Mesendoderm (in vitro differentiated cells): ENCODE measurements at places on chromosomes 16 and 17.

DNA sequence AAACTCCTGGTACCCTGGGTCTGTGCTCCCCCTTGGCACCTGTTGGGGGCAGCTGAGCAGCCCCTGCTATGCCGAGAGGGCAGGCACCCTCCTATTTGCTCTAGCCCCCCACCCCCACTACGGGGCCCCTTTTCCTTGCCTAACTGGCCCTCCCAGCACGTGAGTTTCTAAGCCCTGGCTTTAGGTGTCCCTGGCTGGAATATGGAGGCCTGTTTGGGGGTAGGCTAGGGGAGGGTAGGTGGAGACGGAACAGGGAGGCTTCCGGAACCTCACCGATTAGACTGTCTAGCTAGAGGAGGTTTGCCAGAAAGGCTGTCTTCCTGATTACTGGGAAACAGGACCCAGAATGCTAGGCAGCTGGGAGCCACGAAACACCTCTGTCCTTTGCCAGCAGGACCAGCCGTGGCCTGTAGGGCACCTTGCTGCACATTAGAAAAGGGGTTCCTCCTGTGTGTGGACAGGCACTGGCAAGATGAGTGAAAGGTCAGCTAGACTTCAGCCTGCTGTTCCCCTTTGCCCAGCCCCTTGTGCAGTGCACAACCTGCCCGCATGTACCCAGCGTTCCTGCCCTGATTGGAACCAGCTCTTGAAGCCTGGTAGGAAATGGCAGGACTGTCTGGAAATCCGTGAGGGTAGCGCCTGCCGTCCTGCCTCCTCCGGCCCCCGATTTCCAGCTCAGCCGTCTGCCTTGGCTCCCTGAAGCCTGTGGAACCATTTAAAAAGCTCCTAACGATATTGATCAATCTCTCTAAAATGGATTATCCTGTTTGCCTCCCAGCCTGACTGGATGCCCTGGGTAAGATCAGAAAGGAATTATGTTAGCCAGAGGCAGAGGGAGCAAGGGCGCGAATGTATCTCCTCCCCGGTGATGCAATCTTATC lies 83.4 kb upstream of the GSE1 start:
- DNase-seq = no peak

- DNase-seq = no peak
These were observed 266.6 kb upstream of the EEF2KMT start for GRCh38 chr16:5364186-5364585.

DNA sequence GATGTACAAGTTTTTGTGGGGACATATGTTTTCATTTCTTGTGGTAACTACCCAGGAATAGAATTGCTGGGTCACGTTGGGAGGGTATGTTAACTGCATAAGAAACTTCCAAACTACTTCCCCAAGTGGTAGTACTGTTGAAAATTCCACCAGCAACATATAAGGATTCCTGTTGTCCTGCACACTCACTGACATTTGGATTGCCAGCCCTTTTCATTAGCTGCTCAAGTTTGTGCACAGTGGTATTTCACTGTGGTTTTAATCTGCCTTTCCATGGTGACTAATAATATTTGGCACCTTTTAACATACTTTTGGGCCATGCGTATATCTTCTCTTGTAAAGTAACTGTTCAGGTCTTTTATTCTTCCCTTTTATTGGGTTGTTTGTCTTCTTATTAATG lies 103.3 kb downstream of the GNAO1 start:
- DNase-seq = no peak

DNA sequence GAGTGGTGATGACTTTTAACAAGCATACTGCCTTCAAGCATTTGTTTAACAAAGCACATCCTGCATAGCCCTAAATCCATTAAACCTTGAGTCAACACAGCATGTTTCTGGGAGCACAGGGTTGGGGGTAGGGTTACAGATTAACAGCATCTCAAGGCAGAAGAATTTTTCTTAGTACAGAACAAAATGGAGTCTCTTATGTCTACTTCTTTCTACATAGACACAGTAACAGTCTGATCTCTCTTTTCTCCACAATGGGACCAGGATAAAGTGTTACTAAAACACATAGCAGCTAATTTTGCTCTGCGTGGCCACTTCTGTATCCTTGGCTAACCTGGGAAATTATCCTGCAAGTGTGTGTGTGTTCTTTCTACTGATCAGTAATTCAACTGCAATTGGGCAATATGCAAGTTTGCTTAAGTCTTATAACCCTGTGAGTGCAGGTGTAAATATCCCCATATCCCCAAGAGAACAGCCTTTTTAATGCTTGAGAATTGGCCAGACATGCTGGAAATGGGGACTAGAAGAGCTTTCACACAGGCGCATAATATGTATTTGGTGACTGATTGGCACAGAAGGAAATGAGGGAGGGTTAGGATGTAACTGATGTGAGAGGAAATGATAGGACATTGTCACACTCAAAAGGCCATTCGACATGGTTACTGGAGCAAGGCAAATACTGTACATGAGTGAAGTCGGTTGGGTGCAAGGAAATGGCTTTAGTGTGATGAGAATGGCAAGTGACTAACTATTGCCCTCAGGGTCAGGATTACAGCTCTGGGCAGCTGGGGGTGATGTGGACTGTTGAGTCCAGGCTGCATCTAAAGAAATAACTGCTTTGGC lies 10.8 kb upstream of the ANKS4B start:
- peak; percentile 45 for DNase-seq
